ENCODE measurements at places on chromosomes 3 and 15.

- DNase-seq, result no peak
These were observed 53.0 kb upstream of the GOLGA8A start for GRCh38 chr15:34490417-34491193.

GRCh38 chr15:31487811-31488436, 161.3 kb downstream of the KLF13 start:
- no peak for DNase-seq

DNA sequence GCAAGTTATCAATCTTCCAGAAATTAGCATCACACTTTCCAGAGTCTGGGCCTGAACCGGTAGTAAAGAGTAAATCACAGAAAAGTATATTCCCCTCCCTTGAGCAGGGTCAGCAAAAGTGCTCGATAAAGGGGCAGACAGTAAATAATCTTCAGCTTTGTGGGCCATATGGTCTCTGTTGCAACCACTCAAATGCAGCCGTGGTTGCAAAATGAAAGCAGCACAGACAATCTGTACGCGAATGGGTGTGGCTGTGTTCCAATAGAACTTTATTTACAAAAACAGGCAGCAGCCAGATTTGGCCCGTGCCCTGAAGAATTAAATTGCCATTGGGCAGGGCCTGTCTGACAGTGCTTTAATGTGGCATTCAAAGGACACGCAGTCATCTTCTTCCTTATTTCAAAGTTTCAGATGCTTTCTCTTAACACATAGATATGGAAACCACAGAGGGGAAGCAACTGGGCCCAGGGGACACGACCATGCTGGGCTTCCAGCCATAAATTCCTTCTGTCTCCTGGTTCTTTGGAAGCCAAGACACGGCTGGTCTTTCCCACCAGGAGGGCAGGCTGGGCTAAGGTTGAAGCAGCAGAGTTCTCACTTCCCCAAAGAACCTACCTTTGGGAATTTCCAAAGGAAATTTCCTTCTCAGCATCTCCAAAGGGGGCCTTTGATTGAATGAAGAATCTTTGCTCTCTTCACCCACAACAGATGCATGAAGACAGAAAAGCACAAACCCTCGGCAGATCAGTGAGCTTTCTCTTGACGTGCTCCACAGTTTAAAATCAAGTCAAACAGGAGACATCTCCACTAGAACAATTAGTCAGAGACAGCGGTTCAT, 489.8 kb upstream of the PROK2 start:
- no peak for DNase-seq

DNA sequence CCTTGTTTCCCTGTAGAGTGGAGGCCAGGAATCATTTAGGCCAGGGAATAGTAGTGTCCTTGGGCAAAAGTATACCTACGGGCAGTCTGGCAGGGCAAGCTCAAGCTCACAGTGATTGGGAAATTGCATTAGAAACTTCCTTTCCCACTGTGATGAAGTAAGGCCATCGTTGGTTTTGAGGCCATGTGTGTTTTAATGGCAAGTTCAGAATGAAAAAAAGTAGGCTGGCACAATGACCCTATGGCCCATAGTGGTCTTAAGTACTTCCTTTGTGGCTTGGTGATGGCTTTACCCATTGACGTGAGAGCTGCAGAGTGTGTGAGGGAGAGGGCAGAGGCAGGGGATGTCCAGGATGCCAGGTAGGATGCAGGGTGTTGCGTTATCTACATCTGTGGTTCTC, 28.8 kb downstream of the LIMD1 start:
- DNase-seq, result no peak

- no peak for DNase-seq
These were observed 53.4 kb downstream of the TAFA4 start for GRCh38 chr3:68878962-68879361.

DNA sequence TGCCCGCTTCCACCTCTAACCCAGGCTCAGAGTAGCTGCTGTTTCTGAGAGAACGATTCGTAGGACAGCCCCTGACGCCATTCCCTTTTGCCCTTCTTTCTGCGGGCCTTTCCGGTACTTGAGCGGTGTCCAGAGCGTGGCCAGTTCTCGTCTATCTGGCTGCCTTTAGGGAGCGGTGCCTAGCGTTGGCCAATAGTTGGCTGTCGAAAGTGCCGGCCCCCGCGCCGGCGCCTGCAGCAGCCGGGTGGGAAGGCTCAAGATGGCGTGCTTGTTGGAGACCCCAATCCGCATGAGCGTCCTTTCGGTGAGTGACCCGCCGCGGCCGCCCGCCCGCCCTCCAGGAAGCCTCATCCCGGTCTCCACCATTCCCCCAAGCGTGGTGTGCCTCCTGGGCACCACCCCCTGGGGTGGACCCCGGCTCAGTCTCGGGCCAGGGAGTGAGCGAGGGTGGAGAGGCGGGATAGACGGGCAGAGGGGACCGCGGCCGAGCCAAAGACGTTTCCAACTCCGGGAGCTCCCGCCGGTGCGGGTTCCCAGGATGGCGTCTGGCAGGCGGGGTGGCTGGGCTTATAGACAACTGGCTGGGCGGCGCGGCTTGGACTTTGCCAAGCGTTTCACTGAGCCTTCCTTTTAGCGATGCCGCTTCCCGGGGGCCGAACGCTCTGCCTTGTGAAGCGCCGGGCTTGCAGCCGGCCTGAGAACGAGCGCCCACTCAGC, at the start of gene ARMC8:
TSS of gene ARMC8 (plus strand) at position 6 of the 717 bp plus-strand sequence. CDS start at position 260, 254 bp downstream.
- peak; percentile 6 for DNase-seq

- no peak for DNase-seq
These were observed 590 bp upstream of the TRIM71 start for GRCh38 chr3:32817257-32817557.

- DNase-seq, result no peak
These were observed 38.3 kb downstream of the RAB8B start for GRCh38 chr15:63227689-63228088.

- no peak for DNase-seq
These were observed 155.1 kb downstream of the MECOM start for GRCh38 chr3:169508426-169508825.

GRCh38 chr15:32643907-32644445, 2.5 kb downstream of the SCG5 start:
- DNase-seq, result no peak

DNA sequence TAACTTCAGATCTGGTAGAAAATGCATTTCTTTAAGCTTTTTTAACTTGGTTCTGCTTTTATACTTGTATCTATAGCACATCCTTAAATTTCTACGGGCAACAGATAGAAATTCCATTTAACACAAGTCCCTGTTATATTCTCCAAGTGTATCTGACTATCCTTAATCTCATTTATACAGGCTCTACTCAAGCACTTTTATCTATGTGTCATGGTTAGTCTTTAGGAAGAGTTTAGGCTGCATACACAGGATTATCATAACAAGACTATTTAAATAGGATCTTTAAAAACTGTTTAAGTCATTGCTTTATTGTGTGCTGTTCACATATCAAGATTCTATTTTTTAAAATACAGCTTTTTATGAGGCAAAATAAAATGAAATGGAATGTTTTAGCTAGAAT, 52.7 kb downstream of the SETD5 start:
- no peak for DNase-seq

- no peak for DNase-seq
These were observed 74.1 kb downstream of the GAP43 start for GRCh38 chr3:115697263-115698053.

- DNase-seq, result no peak
These were observed 435.3 kb downstream of the TUSC7 start for GRCh38 chr3:117144853-117145252.

- DNase-seq, result no peak
These were observed 179.7 kb downstream of the ATP10A start for GRCh38 chr15:25683415-25683814.

GRCh38 chr3:18870642-18871041, 277.7 kb upstream of the KCNH8 start:
- DNase-seq, result no peak

DNA sequence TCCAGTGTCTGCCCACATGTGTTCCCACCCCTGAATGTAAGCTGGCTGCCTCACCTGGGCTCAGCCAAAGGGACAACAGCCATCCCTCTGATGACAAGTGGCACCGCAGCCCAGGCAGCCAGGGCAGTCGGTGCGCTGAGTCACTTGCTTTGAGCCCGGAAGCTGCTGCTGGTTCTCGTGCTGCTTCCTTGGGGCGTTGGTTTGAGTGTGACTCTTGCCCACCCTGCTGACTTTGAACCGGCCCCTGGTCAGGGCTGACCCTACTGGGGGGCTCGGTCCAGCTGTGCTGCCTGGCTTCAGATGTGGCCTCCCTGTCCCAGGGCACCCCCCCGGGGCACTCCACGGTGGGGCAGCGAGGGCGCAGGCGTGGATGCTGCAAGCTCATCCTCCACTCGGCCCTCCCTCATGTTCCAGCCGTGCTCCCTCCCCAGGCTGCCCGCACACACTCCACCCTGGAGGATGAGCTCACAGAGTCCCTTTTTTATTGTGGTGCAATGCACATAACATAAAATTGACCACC, 62.1 kb downstream of the EFCAB12 start:
- no peak for DNase-seq

GRCh38 chr15:61393524-61393923, 164.4 kb upstream of the RORA start:
- DNase-seq, result no peak

GRCh38 chr3:177484206-177484605, 286.9 kb upstream of the TBL1XR1 start:
- DNase-seq, result no peak

- no peak for DNase-seq
These were observed 251.4 kb upstream of the TGFBR2 start for GRCh38 chr3:30354972-30355371.

DNA sequence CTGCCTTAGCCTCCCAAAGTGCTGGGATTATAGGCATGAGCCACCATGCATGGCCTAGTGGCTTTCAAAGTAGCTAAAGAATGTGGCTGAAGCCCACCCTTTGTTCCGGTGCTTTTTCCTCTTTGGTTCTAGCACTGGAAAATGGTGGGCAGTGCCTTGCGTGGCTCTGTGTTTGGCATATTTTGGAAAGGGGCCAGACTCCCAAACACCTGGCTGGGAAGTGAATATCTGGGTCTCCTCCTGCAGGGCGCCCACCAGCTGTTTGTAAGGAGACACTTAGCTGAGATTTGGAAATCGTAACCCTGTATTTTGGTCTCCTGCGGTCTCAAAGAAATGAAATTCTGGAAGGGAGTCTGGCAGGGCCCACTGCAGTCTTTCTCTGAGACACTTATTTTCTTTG, 336.4 kb downstream of the IL20RB start:
- no peak for DNase-seq

DNA sequence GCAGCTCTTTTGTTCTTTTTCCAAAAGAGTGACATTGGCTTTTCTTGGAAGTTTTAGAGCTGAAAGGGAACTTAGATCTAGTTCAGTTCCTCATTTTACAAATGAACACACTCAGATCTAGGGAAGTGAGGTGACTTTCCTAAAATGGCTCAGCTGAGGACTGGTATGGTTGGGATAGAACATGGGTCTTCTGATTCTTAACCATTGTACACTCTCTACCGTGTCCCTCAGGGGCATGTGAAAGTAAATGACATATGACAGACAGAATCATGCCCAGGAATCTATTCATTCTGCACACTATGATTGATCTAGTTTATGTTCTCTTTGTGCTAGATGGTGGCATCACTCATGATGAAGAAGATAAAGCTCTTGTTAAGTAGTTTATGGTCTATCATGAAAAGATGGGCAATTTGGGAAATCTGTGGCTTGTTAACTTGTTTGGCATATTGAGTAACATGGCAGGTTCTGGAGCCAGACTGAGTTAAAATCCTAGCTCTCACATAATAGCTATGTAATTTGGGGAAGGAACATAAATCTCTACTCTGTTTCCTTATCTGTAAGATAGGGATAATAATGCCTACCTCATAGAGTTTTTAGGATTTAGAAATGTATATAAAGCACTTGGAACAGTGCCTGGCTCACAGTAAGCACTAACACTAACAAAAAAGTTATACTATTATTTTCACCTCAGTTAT, 30.9 kb downstream of the UBE2E1 start:
- no peak for DNase-seq

GRCh38 chr3:99357131-99357530, 281.3 kb upstream of the COL8A1 start:
- DNase-seq, result no peak

DNA sequence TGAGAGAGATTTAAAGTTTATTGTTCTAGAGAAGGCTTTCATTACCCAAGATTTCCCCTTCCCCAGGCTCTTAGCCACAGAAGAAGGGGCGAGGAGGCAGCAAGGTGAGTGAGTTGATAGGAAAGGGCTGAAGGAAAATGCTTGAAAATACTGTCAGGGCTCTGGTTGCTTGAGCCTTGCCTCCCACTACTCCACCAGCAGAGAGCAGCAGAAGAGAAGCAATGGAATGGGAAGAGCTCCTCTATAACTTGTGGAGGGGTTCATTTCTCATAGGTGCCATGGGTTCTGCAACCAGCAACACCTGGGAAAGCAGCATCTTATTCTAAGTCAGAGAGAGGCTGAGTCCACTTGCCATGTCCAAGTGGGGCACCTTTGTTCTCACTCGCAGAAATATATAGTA, 184.0 kb upstream of the CNTN6 start:
- DNase-seq, result no peak

GRCh38 chr3:14803981-14804834, 14.6 kb upstream of the FGD5 start:
- DNase-seq, result no peak

DNA sequence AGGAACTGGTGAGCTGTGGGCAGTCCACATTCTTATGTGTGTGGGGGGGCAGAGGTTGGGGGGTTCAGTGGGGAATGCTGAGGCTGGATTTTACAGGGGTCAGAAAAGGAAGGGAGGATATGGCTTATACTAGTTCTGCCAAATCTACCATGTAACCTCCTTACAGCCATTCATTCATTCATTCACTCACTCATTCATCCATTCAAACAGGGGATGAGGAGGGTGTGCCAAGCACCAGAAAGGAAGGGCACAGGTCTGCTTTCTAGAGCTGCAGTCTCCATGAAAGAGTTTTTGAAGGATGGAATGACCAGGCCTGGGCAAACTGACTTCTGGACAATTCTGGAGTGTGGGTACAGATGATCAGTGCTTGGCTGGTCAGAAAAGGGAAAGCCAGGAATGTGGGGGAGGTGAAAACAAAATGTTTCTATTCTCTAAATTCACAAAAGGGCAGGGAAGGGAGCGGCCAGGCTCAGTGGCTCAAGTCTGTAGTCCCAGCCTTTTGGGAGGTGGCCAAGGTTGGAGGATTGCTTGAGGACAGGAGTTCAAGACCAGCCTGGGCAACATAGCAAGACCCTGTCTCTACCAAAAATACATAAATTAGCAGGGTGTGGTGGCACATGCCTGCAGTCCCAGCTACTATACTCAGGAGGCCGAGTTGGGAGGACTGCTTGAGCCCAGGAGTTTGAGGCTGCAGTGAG, 49.2 kb upstream of the C15orf39 start:
- DNase-seq, result no peak

DNA sequence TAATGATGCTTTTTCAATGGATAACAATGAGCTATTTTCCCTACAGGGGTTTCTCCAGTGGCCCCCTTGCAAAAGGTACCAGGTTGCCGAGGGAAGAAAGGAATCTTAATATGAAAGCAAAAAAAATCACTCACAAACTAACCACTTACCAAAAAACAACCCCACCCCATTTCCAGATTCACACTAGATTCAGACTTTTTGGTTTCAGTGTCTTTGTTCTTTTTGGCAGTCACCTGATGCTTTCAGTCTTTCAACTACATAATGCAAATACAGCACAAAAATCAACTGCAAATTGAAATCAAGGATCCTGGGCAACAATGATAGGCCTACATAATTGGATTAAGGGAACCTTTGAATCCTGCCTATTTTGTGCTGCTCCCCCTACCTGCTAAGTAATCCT, 71.1 kb upstream of the RAP2B start:
- DNase-seq, result no peak
